Activated CD4-positive, alpha-beta T cell treated with anti-CD3 and anti-CD28 coated beads, Interleukin-2, amount 10 ng/mL, durations not matched to agents 7 days and 5 days (primary cell): ENCODE measurements at places on chromosomes 7 and 10. TPM values are rescaled to one million over a fixed set of nuclear protein-coding genes. Genes with fewer than 3 reads are reported as not detected.

Gene UNCX
- not detected for total RNA-seq

Gene DGKB
- total RNA-seq, result not detected

Gene SEMA3D
- total RNA-seq, result not detected

Gene FAM180A
- not detected for total RNA-seq

DNA sequence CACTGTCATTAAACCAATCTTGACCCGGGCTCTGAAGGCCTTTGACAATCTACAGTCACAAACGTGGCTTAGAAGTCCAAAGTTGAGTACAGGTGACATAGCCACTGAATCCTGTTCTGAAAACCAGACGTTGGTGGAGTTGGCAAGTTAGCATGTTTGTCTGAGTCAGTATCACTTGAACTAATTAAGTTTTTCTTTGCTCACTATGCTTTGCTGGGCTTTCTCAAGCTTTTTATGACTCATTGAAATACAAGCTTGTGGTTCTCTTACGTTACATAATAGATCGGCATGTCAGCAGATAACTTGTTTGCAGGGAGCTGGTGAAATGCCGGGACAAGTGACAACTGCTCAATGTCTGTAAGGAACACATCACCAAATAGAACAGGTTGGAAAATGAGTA is 53.8 kb downstream of the ARL5B start:
- DNase-seq, result no peak

- no peak for DNase-seq
Measured at GRCh38 chr7:90788052-90788451, 191.9 kb downstream of the CDK14 start.

GRCh38 chr7:134992626-134993179 is 6.4 kb downstream of the AGBL3 start:
- DNase-seq, result no peak
